GM23248 (cell line): ENCODE measurements at places on chromosomes 7 and 10. TPM values are rescaled to one million over a fixed set of nuclear protein-coding genes. Genes with fewer than 3 reads are reported as not detected.

DNA sequence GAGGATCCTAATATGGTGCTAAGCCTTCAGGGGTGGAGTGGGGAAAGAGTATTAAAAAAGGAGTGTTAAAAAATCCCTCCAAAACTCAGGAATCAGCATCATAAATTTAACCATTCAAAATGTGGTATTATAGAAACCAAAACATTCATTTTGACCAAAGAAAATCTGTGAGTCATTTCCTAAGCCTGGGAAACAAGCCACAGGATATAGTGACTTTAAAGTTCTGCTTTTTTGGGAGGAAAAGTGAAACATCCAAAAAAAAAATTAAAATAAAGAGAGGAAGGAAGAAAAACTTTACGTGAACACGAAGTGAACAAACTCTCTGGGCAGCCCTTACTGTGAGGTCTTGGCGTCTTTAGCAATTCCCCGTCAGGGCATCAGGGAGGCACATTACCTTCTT is 74.0 kb upstream of the GSDME start:
- peaks cover 52% of the 10 kb centered on the region for H3K4me1 ChIP-seq
- peak overlapping the region; percentile 47 for H3K27ac ChIP-seq
- H3K27me3 ChIP-seq = no peaks in the 10 kb centered on the region
- H3K36me3 ChIP-seq = peaks cover 11% of the 10 kb centered on the region

GRCh38 chr7:151517601-151518104 is 2.0 kb downstream of the RHEB start:
- no peaks in the 10 kb centered on the region; the same call in 1 of the 2 replicates for H3K36me3 ChIP-seq
- peaks cover 10% of the 10 kb centered on the region for H3K4me1 ChIP-seq
- H3K4me3 ChIP-seq = peak overlapping the region; percentile 84
- peak overlapping the region; percentile 96 for H3K27ac ChIP-seq

DNA sequence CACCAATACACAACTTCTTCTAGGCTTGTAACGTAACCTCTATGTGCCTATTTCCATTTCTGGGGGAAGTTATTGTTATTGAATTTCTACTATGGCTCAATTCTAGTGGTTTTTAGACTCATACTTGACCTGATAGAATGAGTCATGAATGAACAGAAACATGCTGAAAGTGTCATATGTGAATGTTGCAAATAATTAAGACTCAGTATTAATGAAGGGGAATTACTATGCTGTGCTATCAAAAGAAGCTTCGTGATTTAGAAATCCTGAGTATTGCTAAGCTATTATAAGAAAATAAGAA is 135.1 kb upstream of the ZWINT start:
- no peak for DNase-seq
- no peaks in the 10 kb centered on the region for H3K27me3 ChIP-seq
- no peaks in the 10 kb centered on the region for H3K36me3 ChIP-seq
- no peaks in the 10 kb centered on the region for H3K4me1 ChIP-seq
- H3K27ac ChIP-seq = no peak overlapping the region
- no peak overlapping the region for H3K4me3 ChIP-seq

GRCh38 chr7:1160670-1161021 is 650 bp upstream of the ZFAND2A start:
- no peaks in the 10 kb centered on the region for H3K27me3 ChIP-seq
- H3K4me3 ChIP-seq = peak overlapping the region; percentile 100
- H3K27ac ChIP-seq = peak overlapping the region; percentile 90
- peaks cover 19% of the 10 kb centered on the region for H3K4me1 ChIP-seq
- peak; percentile 64 for DNase-seq

DHX32 gene
- total RNA-seq = 49.6 and 59.8 TPM in 2 replicates

LHPP gene
- total RNA-seq = 17.5 and 19.0 TPM in 2 replicates

NEUROG3 gene
- not detected in 2 replicates for total RNA-seq
